ENCODE measurements at places on chromosomes 2 and 18. TPM values are rescaled to one million over a fixed set of nuclear protein-coding genes. Genes with fewer than 3 reads are reported as not detected.

The KCNG2 gene
- total RNA-seq, result not detected

The FAM161A gene
- total RNA-seq, result 6.9 TPM

The TWIST2 gene
- 17.4 TPM for total RNA-seq

The FBXO36 gene
- total RNA-seq, result 1.7 TPM

The ANXA4 gene
- 338 TPM for total RNA-seq

The SCN1A gene
- not detected for total RNA-seq

The ITPRIPL1 gene
- total RNA-seq, result not detected

The CD8B gene
- total RNA-seq, result not detected

The M1AP gene
- not detected for total RNA-seq

The CPO gene
- total RNA-seq, result not detected

The DNAH7 gene
- total RNA-seq, result 1.3 TPM

The BMP10 gene
- not detected for total RNA-seq

The ZNF804A gene
- not detected for total RNA-seq

The RGPD3 gene
- 0.18 TPM for total RNA-seq

The EGR4 gene
- total RNA-seq, result 0.28 TPM

The REG3G gene
- not detected for total RNA-seq

The HOXD4 gene
- 0.67 TPM for total RNA-seq

The CFAP53 gene
- 0.30 TPM for total RNA-seq

The CNGA3 gene
- total RNA-seq, result not detected

The DPYSL5 gene
- 3.6 TPM for total RNA-seq

The STEAP3 gene
- total RNA-seq, result 51.2 TPM

The CNDP1 gene
- total RNA-seq, result not detected

The AGFG1 gene
- total RNA-seq, result 132 TPM

The DOK6 gene
- total RNA-seq, result not detected

The MRPL44 gene
- total RNA-seq, result 50.0 TPM

The TLX2 gene
- total RNA-seq, result 0.48 TPM

The RGPD8 gene
- 1.6 TPM for total RNA-seq

The ASB18 gene
- not detected for total RNA-seq

The CAPN14 gene
- 0.03 TPM for total RNA-seq

The ANKRD30B gene
- not detected for total RNA-seq

The NPC1 gene
- total RNA-seq, result 102 TPM

The FOXI3 gene
- total RNA-seq, result not detected

The ZNF396 gene
- 0.56 TPM for total RNA-seq

The GCC2 gene
- total RNA-seq, result 10.5 TPM

The LRPPRC gene
- 97.7 TPM for total RNA-seq

The DYNC1I2 gene
- 70.8 TPM for total RNA-seq

The PARD3B gene
- total RNA-seq, result 1.1 TPM

The SAP130 gene
- 10.8 TPM for total RNA-seq

The GLI2 gene
- total RNA-seq, result 16.6 TPM
